ENCODE measurements at places on chromosomes 1 and 21. TPM values are rescaled to one million over a fixed set of nuclear protein-coding genes. Genes with fewer than 3 reads are reported as not detected.

The MAP10 gene
- total RNA-seq: not detected

The OPTC gene
- not detected for total RNA-seq

The AMPD1 gene
- not detected for total RNA-seq

The VSIG8 gene
- not detected for total RNA-seq

- H3K4me3 ChIP-seq: no peak overlapping the region
- H3K27ac ChIP-seq: no peak overlapping the region
- no peak for DNase-seq
- no peaks in the 10 kb centered on the region for H3K27me3 ChIP-seq
- H3K36me3 ChIP-seq: no peaks in the 10 kb centered on the region
Observed at GRCh38 chr1:57832612-57833011, 408.8 kb upstream of the DAB1 start.

DNA sequence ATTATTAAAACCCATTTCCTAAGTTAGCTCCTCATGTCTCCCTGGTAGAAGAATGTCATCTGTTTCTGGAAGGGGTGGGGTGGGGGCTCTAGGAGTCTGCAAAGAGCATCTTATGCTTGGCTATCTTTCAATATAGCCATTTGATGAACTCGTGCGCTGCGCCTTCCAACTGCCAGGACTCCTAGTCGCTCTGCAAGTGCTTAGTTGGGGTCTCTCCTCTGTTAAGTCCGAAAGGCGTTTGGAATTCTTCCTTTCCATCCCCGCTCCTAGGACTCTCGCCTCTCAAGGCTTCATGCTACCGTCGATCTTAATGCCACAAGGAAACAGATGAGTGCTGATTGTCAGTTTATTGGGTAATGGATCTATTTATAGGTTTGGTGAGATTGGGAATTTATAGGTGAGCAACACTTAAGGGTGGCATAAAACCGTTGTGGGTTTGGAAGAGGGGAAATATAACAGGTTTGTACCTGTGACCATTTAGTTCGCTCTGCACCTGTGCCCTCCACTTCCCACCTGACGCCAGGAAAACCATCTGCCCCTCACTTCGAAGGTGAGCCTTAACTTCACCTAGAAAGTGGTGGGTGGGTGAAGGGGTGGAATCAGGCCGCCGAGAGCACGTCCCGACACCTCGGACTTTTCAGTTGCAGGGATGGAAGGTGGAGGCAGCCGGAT is 1.1 kb downstream of the KCNH1 start:
- H3K4me3 ChIP-seq: no peak overlapping the region
- DNase-seq: no peak
- no peaks in the 10 kb centered on the region for H3K36me3 ChIP-seq
- peaks cover 54% of the 10 kb centered on the region for H3K27me3 ChIP-seq

- no peak overlapping the region for H3K27ac ChIP-seq
- H3K36me3 ChIP-seq: no peaks in the 10 kb centered on the region
- no peak for DNase-seq
- H3K4me1 ChIP-seq: no peaks in the 10 kb centered on the region
- no peak overlapping the region for H3K4me3 ChIP-seq
Observed at GRCh38 chr1:197269053-197269452, 1.0 kb downstream of the CRB1 start.

DNA sequence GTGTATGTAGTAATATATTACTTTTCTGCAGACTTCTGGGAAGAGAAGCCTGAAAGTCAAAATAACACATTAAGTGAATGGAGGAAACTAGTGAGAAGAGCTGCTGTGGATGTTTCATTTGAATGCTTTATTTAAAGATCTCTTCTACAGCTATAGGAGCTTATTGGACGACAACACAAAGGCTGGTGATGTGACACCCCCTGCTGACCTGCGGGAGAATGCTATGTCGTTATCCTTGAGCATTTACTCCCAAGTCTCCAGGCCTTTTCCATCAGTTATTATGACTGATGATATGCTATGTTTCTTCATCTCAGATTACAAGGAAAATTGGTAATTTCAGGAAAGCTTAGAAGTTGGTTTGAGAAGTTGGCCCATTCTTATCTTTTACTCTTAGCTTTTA is 22.3 kb upstream of the PLA2G4A start:
- H3K4me1 ChIP-seq: no peaks in the 10 kb centered on the region
- no peaks in the 10 kb centered on the region for H3K27me3 ChIP-seq
- peak; percentile 58 for DNase-seq
- H3K4me3 ChIP-seq: no peak overlapping the region
- no peak overlapping the region for H3K27ac ChIP-seq

DNA sequence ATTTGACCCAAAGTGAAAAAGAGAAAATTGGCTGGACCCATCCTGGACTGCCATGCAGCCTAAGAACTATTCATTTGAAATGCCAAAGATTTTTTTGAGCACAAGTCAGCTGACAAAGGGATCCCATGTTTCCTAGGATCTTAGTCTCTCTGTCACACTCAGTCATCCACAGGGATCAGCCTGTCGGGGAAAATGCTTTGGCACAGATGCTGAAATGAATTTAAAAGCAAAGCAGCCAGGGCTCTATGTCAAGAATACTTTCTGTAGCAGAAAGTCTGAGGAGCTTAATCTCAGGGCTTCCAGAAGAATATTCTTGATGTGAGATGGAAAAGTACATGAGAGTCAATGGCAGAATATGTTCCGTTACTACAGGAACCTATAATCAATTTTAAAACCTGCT is 1900.8 kb downstream of the MRPL39 start:
- no peak overlapping the region for H3K4me3 ChIP-seq
- H3K4me1 ChIP-seq: no peaks in the 10 kb centered on the region
- no peaks in the 10 kb centered on the region for H3K36me3 ChIP-seq
- no peak overlapping the region for H3K27ac ChIP-seq

DNA sequence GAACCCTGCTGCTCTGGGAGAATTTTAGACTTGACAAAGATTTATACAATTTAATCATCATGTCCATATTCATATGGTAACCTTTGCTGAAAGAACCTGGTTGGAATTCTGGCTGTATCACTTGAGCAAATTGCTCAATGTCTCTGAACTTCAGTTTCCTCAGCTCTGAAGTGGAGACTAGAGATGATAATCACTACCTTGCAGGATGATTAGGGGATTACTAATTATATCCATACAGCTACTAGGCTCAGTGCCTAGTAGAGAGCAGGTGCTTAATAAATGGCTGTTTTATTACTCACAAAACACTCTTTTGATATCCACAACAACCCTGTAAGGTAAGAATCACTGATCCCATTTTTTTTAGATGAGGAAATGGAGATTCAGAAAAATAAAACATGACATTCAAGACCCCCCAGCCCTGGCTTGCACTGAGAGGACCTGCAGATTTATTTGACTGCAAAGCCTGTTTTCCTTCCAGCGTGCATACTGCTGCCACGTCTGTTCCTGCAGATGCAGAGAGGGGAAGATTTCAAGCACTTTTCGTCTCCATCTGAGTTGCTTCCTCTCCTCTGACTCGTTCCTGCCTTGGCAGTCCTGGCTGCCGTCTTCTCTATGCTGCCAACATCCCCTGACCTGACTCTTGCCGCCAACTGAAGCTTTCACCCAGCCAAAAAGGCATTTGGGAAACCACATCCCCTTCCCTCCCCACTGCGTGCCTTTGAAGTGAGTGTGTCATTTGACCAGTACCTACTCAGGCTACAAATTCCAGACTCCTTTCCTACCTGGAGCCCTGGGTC is 203.0 kb downstream of the PLPP3 start:
- peak; percentile 84 for DNase-seq
- H3K27me3 ChIP-seq: no peaks in the 10 kb centered on the region
- H3K36me3 ChIP-seq: no peaks in the 10 kb centered on the region
- peak overlapping the region; percentile 52 for H3K27ac ChIP-seq

- peaks cover 24% of the 10 kb centered on the region for H3K4me1 ChIP-seq
- H3K4me3 ChIP-seq: no peak overlapping the region
- H3K36me3 ChIP-seq: peaks cover 59% of the 10 kb centered on the region
- H3K27me3 ChIP-seq: no peaks in the 10 kb centered on the region
Observed at GRCh38 chr1:214403431-214403830, 122.5 kb downstream of the SMYD2 start.

DNA sequence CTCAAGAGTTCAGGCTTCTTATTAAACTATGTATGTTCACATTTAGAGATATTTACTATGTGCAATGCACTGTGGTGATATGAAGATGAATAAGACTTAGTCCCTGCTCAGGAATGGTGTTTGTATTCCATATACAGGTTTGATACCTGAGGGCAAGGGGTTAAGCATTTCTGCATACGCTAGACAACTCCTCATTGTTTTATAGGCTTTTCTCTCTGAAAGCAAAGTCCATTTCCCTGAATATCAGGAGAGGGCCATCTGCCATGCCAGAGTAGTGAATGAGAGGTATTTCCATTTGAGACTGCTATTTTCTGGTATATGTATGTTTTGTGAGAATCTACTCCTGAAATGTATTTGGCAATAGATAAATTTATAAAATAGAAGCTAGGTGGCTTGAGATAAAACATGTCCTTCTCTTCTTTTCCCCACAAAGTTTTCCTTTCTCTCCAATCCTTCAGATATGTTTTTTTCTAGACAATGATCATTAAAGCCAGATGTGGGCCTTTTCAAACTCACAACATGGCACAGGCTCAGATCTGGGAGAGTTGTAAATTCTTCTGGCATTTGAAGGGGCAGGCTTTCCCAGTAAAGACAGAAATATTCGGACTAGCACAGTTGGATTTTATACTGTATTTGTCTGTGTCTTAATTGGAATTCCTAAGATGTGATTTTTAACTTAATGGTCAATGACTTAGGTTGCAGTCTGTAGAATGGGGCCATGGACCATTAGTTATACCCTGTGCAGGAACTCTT is 73.3 kb upstream of the WDR26 start:
- no peak overlapping the region for H3K4me3 ChIP-seq
- no peak for DNase-seq
- no peak overlapping the region for H3K27ac ChIP-seq
- no peaks in the 10 kb centered on the region for H3K36me3 ChIP-seq

- H3K4me3 ChIP-seq: peak overlapping the region; percentile 30
- no peaks in the 10 kb centered on the region for H3K27me3 ChIP-seq
- H3K36me3 ChIP-seq: no peaks in the 10 kb centered on the region
- DNase-seq: peak; percentile 93
- peak overlapping the region; percentile 85 for H3K27ac ChIP-seq
Observed at GRCh38 chr21:38798481-38798882, 7.2 kb upstream of the ETS2 start.

DNA sequence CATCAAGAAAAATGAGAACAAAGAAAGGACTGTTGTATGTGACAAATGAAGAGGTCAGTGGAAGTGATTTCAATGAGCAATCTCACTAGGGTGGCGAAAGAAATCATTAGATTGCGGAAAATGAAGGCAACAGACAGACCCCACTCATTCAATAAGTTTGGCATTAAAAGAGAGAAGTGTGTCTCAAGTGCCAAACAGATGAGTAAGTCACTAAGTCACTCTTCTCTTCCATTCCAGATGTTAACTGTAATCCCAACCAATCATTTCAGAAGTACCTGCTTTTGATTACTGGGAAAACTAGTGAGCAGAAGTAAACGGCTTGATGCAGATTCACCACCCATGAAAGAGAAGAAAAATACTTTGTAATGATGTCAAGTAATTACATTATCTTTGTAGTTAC is 144.3 kb upstream of the PRMT6 start:
- no peaks in the 10 kb centered on the region for H3K36me3 ChIP-seq
- no peaks in the 10 kb centered on the region for H3K27me3 ChIP-seq
- peaks cover 17% of the 10 kb centered on the region for H3K4me1 ChIP-seq
- no peak overlapping the region for H3K27ac ChIP-seq
- DNase-seq: no peak
- no peak overlapping the region for H3K4me3 ChIP-seq

DNA sequence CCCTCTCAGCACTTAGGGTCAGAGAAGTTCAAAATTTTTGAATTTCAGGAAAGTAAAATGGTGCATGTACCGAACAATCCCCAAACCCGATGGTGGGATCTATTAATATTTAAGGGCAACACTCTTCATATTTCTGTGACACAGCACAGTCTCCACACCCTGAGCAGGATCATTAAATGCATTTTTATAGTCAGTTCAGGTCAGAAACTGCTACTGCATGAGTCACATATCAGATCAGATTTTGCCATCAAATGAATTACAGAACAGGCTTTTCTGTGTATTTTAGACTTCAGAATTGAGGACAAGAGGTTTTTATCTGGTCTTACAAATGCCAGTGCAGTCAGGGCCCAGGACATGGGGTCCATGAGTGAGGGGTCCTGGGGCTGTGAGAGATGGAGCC is 79.2 kb downstream of the RIPK4 start:
- H3K4me3 ChIP-seq: no peak overlapping the region
- H3K36me3 ChIP-seq: no peaks in the 10 kb centered on the region
- H3K27ac ChIP-seq: no peak overlapping the region
- H3K27me3 ChIP-seq: no peaks in the 10 kb centered on the region
- H3K4me1 ChIP-seq: peaks cover 43% of the 10 kb centered on the region

DNA sequence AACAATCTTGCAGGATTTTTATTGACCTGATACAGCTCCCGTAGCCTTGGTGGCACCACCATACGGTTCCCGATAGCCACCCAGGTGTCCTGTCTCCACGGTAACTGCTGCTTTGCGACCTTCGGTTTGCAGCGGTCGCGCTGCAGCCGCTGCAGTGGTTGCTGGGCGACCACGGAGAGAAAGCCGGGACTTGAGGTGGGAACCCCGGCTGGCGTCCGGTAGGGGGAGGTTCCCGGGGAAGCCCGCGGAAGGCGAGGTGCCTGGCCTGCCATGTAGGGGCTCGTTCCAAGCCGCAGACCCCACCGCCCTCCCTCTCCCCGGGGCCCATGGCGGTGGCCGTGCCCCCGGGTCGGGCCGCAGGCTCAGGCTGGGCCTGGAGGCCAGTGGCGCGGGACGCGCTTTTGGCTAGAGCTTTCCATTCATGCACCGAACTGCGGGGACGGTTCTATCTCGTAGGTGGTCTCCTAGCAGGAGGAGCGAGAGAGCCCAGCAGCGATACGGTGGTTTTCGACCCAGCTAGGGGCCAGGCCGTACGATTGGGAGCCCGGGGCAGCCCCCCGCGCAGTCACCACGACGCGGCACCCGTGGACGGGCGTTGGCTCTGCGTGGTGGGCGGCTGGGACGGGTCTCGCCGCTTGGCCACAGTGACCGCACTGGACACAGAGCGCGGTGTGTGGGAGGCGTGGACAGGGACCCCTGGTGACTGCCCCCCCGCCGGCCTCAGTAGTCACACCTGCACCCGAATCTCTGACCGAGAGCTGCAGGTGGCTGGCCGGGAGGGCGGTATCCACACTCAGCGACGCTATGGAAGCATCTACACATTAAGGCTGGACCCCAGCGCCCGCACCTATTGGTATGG is at the start of gene KLHDC9:
KLHDC9 (plus strand) TSS at position 152 of the 859 bp plus-strand sequence; CDS start at position 327, 175 bp downstream.
- H3K27me3 ChIP-seq: no peaks in the 10 kb centered on the region
- peak within 1 kb of the TSS; percentile 61 for H3K27ac ChIP-seq
- peaks cover 37% of the 10 kb centered on the region for H3K4me1 ChIP-seq
- H3K36me3 ChIP-seq: peaks cover 55% of the 10 kb centered on the region
- DNase-seq: no peak

GRCh38 chr1:22105611-22106207 is 37.2 kb downstream of the WNT4 start:
- no peaks in the 10 kb centered on the region for H3K27me3 ChIP-seq
- peaks cover 37% of the 10 kb centered on the region for H3K36me3 ChIP-seq
- H3K4me3 ChIP-seq: no peak overlapping the region
- H3K4me1 ChIP-seq: no peaks in the 10 kb centered on the region
- no peak overlapping the region for H3K27ac ChIP-seq

GRCh38 chr21:44734841-44735240 is 23.5 kb upstream of the TSPEAR start:
- peaks cover 28% of the 10 kb centered on the region for H3K27me3 ChIP-seq
- H3K36me3 ChIP-seq: peaks cover under 1% of the 10 kb centered on the region
- H3K27ac ChIP-seq: no peak overlapping the region
- peaks cover 7% of the 10 kb centered on the region for H3K4me1 ChIP-seq
- DNase-seq: no peak
- H3K4me3 ChIP-seq: no peak overlapping the region

GRCh38 chr1:31872658-31873636 is 57.1 kb upstream of the SPOCD1 start:
- no peaks in the 10 kb centered on the region for H3K4me1 ChIP-seq
- H3K36me3 ChIP-seq: no peaks in the 10 kb centered on the region
- no peak overlapping the region for H3K4me3 ChIP-seq
- H3K27me3 ChIP-seq: peaks cover 6% of the 10 kb centered on the region
- DNase-seq: no peak
- H3K27ac ChIP-seq: no peak overlapping the region

Measured in MCF 10A (cell line).